ENCODE measurements at places on chromosomes 4 and X. TPM values are rescaled to one million over a fixed set of nuclear protein-coding genes. Genes with fewer than 3 reads are reported as not detected.

FGA gene
- total RNA-seq: not detected

PPP2R2C gene
- not detected for total RNA-seq

C1GALT1C1 gene
- 40.3 TPM for total RNA-seq

PLP1 gene
- 543 TPM for total RNA-seq

FREM3 gene
- not detected for total RNA-seq

POU3F4 gene
- total RNA-seq: not detected

IL21 gene
- total RNA-seq: not detected

GPRASP1 gene
- total RNA-seq: 0.48 TPM

PPID gene
- 43.2 TPM for total RNA-seq

GPC3 gene
- 0.16 TPM for total RNA-seq

DNA sequence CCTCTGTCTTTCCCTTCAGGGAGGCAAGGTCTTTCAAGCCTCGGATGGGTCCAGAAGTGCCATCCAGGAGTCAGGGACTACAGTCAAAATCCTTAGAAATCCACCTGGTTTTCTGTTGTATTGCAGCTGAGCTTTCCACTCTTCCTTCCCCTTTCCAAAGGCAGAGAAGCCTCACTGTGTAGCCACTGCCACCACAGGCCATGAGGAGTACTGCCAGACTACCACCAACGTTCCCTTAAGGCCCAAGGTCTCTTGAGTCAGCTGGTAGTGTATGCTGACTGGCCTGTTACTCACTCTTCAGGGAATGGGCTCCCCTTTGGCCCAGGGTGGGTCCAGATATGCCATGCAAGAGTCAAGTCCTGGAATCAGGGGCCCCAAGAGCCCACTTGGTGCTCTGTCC, 1454.1 kb downstream of the PCDH19 start:
- peak; percentile 15 for DNase-seq

DNA sequence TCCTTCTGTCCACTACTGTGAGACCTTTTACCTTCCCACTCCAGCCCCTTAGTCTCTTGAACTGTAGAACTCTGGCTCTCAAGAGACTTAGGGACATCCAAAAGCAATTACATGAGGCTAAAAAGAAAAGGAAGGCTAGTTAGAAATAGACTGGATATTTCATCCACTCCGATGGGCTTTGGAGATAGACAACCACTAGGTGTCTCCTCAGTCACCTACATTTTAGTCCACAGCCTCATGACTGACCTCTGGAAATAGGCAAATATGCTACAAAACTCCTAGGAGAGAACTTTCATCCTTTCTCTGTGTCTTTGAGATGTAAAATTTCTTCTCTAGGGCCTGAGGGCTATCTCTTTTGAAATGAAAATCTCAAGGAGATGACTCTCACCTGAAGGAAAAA, 45.1 kb upstream of the LAMP2 start:
- peak; percentile 51 for DNase-seq

DNA sequence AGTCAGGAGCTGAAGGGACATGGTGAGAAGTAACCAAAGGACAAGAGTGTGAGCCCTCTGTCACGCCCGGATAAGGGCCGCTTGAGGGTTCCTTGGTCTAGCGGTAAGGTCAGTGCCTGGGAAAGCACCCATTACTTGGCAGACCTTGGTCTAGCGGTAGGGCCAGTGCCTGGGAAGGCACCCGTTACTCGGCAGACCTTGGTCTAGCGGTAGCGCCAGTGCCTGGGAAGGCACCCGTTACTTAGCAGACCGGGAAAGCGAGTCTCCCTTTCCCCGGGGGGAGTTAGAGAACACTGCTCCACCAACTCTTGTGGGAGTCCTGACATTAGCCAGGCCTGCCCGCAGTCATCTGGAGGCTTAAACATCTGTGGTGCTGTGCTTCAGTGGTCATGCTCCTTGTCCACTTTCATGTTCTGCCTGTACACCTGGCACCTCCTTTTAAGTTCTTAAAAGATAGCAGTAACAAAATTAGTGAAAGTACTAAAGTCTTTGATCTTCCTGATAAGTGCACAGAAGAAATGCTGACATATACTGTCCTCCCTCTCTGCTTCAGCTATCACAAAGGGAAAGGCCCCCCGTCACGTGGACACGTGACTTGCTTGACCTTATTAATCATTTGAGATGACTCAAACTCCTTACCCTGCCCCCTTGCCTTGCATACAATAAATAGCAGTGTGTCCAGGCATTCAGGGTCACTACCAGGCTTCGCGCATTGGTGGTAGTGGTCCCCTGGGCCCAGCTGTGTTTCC, 9.3 kb upstream of the SEC24B start:
- peak; percentile 9 for DNase-seq

- no peak for DNase-seq
Measured at GRCh38 chrX:18490806-18491555, 65.6 kb downstream of the CDKL5 start.

DNA sequence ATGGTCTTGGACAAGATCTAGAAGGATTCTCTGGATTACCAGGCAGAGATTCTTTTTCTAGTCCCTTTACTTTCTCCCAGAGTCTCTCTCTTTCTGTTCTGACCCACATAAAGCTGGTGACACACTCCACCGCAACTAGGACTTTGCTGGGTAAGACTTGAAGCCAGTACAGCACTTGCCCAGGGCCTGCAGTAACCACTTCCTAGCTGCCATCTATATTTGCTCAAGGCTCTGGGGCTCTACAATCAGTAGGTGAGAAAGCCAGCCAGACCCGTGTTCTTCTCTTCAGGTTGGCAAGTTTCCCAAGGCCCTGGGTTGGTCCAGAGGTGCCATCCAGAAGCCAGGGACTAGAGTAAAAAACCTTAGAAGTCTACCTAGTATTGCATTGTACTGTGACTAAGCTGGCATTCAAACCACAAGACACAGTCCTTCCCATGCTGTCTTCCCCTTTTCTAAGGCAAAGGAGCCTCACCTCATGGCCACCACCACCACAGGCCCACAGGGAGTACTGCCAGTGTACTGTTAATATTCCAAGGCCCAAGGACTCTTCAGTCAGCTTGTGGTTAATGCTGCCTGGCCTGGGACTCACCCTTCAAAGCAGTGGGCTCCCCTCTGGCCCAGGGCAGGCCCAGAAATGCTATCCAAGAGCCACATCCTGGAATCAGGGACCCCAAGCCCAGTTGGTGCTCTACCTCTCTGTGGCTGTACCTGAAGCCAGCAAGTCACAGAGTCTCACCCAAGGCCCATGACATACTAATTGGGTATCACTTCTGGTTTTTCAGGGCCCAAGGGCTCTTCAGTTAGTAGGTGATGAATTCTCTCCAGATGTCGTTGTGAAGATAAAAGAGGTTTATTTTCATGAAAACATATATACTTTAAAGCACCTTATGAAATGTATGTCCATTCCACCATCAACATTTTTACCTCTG, 54.7 kb downstream of the CD38 start:
- no peak for DNase-seq

DNA sequence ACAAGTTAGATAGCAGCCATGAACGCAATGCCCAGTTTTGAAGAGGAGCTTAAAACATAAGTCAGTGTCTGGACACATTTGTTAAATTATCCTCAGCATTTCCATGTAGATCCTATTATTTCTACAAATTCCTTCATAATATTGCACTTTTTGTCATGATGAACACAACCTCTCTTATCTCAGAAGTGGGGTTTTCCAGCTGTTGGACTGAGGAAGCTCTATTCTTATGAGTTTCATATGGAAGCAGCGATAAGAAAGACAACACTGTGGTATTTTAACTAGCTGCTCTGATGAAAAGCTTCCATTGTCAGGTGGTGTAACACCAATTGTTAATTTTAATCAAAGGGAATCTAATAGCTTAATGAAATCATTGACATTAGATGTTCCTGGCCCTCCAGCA, 308.7 kb downstream of the GBA3 start:
- DNase-seq: peak; percentile 28

- peak; percentile 72 for DNase-seq
Measured at GRCh38 chrX:155086202-155086840, 15.0 kb downstream of the BRCC3 start.

GRCh38 chr4:98618680-98619079, 39.7 kb downstream of the TSPAN5 start:
- no peak for DNase-seq

- DNase-seq: no peak
Measured at GRCh38 chrX:147884958-147885357, 26.8 kb upstream of the FMR1 start.

- DNase-seq: no peak
Measured at GRCh38 chr4:138078751-138079520, 163.2 kb downstream of the SLC7A11 start.

- no peak for DNase-seq
Measured at GRCh38 chr4:82496349-82496748, 65.4 kb downstream of the TMEM150C start.
